Stimulated activated naive CD4-positive, alpha-beta T cell treated with Interleukin-2 at 50 U/mL for 16 hours (primary cell): ENCODE measurements at places on chromosomes 7 and 10.

- DNase-seq, result no peak
Observed at GRCh38 chr10:33507662-33508425, 173.4 kb upstream of the NRP1 start.

- no peak for DNase-seq
Observed at GRCh38 chr7:120677535-120677934, 180.4 kb downstream of the TSPAN12 start.

- DNase-seq, result no peak
Observed at GRCh38 chr10:369221-369683, 234.0 kb downstream of the ZMYND11 start.

GRCh38 chr10:2030046-2030445, 292.7 kb upstream of the ADARB2 start:
- no peak for DNase-seq

DNA sequence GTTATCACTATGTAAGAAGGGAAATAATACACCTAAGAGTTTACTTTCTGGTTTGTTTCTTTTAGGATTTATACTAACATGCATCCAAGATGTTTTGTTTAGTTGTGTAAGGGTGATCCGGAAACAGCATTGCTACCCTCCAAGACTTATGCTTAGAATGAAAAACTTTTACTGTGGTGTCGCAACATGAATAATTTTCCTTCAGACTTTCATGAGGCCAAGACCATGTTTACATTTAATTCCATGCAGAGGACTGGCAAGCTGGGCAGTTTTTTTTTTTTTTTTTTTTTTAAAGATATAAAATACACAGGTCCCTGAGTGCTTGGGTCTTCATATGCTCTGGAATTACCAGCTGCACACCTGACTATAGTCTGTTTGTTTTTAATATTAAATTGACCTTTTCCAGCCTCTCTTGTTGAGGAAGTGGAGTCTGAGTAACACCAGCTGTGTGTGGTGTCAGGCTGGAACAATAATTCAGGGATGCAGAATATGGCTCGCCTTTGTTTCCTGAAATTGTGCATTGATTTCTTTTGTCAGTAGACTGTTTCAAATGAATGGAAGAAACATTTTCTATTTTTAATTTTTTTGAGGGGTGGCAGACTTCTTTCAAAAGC, 81.7 kb downstream of the ST7 start:
- DNase-seq, result no peak

DNA sequence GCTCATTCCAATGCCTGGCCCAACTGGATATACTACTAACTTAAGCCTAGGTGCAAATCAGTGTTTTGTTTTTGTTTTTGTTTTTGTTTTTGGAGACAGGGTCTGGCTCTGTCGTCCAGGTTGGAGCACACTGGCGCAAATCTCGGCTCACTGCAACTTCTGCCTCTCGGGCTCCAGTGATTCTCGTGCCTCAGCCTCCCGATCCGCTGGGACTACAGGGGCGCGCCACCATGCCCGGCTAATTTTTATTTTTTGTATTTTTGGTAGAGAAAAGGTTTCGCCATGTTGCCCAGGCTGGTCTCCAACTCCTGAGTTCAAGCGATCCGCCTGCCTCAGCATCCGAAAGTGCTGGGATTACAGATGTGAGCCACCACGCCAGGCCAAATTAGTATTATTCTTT, 1.6 kb downstream of the PPP3CB start:
- DNase-seq, result no peak

DNA sequence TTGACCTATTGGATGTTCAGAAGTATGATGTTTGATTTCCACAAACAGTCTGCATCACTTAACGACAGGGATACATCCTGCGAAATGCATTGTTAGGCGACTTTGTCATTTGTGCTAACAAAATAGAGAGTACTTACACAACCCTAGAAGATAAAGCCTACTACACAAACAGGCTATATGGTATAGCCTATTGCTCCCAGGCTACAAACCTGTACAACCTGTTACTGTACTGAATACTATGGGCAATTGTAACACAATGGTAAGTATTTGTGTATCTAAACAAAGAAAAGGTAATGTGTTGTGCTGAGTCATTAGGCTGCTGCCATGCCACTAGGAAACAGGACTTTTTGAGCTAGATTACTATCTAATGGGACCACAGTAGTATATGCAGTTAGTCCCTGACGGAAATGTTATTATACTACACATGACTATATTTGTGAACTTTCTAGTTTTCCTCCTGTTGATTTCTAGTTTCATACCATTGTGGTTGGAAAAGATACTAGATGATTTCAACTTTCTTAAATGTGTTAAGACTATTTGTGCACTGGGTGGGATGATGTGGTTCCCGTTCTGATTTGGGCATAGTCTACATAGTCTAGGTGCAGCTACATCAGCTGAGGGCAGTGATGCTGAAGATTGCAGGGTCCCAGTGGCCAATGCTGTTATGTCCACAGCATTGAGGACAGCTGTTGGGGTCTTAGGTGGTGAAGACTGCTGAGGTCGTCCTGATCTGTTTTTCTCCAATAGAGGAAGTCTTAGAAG, 161.7 kb downstream of the HTR7 start:
- no peak for DNase-seq

DNA sequence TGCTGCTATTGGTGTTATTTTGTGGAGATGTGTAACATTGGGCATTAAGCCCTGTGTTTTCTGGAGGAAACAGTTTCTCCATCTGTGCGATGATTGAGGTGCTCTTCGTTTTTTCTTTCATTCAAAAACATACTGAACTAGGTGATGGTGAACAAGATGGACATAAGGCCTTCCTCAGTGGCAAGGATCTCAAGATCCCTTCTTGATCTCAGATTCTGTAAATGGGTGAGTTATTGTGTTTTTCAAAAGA, 759 bp upstream of the ELAPOR2 start:
- no peak for DNase-seq

DNA sequence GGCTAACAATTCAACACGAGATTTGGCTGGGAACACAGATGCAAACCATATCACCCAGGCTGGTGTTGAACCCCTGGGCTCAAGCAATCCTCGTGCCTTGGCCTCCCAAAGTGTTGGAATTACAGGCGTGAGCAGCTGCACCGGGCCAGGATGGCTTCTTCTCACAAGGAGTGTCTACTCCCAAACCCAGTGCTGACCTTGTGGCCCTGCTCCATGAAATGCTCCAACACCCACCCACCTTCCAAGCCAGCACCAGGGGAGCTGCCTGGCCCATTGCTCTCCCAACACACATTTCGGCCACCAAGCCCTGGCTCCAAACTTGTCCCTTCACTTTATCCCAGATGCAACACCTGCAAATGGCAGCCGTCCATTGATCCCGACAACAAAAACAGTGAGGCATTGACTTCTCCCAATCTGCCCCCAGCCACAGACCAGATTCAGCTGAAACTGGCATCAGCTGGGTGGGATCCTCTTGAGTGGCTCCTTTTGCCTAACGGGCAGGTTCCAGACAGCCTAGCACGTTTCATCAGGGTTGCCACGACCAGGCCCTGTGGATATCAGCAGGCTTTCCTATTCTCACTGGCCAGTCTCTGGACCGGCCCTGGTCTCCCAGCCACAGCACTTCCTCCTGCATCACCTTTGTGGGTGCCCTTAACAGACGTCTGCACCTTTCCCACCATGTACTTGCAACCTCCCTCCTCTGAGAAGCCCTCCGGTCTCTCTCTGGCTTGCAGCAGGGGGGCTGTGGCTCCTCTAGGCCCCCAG, 105.7 kb upstream of the CARD11 start:
- no peak for DNase-seq

- no peak for DNase-seq
Observed at GRCh38 chr7:90972906-90973550, 291.2 kb upstream of the FZD1 start.

- DNase-seq, result no peak
Observed at GRCh38 chr7:23956772-23957576, 247.0 kb downstream of the STK31 start.

DNA sequence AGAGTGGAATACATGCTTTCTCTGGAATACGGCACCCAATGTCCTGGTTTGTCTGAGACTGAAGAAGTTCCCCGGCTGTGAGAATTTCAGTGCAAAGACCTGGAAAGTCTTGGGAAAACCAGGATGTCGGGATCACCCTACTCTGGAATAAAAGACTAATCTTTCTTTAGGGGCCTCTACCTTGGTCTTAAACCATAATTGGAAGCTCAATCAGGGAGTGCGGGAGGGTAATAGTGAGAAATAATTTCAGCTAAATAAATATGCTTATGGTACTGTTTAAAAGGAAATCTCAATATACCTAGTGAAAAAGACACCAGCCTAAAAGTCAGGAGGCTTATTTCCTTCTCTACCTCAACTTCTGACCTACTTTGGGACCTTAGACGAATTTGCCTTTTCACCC, 236.1 kb upstream of the GLI3 start:
- DNase-seq, result no peak

- peak; percentile 6 for DNase-seq
Observed at GRCh38 chr7:129122078-129122750, 22.3 kb upstream of the TSPAN33 start.

DNA sequence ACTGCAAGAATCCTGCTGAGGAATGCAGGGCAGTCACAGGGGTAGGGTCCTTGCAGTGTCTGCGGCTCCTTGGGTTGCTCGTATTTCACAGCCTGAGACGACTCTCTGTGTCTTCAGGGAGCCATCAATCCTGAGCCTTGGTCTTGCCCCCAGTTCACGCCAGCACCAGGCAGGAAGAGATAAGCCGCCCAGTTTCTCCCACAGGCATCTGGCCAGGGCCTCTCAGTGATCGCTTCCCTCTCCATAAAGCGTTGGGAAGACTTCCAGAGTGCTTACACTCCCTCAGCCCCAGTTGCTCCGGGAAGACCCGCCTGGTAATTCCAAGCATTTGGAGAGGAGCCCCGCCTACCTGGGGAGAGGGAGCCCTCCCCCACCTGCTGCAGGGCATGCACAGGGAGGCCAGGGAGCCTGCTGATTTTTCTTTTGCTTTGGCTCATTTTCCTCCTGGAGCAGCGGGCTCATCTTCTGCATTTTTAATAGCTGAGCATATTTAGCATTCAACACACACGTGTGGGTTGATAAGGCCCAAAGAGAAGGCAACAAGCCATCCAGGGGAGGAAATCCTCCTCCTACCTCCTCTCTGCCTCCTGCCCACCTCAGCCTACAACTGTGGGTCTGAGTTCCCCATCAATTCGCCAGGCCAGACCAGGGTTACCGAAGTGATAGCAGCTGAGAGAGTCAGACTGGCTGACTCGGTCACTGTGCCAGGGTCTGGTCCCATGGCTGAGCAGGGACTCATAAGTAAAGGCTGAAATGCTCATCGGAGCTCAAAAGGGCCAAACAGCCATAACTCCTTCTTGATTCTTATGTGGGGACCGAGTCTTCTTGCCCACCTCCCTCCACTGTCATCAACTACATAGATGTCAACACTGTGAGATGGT, 74.4 kb upstream of the EFCAB10 start:
- no peak for DNase-seq

GRCh38 chr10:89392974-89393373, 551 bp downstream of the IFIT1 start:
- DNase-seq, result no peak

GRCh38 chr7:301291-302053, 11.5 kb downstream of the FOXL3 start:
- DNase-seq, result no peak

- DNase-seq, result no peak
Observed at GRCh38 chr7:101882595-101883564, 65.5 kb downstream of the CUX1 start.

- DNase-seq, result no peak
Observed at GRCh38 chr7:158026636-158027265, 560.9 kb downstream of the PTPRN2 start.

DNA sequence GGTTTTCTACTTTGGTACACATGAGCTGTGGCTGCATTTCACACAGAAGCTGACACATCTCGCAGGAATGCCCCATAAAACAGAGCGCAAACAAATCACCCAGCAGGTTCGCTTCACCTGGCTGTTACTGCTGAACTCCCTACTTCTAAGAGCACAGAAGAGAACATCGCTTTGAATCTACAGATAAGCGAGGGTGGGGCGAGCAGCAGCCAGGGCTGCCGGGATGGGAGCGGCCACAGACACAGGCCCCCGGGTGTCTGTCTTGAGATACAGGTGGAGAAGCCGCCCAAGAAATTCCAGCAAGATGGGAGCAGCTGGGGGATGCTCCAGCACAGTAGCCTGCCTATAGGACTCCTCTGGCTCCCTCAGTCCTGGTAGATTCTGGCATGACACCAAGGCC, 27.4 kb downstream of the OGDHL start:
- DNase-seq, result no peak

- no peak for DNase-seq
Observed at GRCh38 chr7:596071-596818, 76.6 kb upstream of the PDGFA start.

DNA sequence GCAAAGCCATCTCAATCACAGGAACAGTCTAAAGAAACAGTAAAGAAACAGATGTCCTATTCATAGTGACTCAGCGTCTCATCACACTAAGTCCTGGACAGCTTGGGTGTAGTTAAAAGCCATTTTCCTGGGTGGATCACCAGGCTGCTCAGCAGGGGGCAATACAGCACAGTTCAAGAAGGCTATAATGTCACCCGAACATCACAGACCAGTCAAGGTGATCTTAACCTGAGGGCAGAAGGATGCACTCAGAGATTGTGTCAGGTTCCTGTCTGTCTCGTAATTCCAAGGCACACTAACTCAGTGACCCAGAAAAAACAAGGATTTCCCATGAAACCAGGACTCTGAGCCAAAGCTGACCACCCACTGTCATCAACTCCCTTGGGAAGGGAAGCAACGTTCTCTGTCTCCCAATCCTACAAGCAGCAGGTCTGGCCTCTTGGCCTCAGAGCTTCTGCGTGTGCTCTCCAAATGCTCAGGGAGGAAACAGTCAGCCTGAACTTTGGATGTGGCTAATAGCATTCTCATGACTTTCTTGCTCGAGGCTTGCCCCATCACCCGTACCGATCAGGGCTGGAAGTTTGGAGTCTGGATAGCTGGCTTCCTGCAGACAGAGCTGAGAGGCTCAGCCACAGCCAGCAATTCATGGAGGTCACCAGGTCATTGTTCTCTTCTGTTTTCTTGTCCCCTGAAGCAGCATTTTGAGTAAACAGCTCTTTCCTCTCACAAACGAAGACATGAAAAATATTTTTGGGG, 90.4 kb upstream of the FAM171A1 start:
- no peak for DNase-seq

DNA sequence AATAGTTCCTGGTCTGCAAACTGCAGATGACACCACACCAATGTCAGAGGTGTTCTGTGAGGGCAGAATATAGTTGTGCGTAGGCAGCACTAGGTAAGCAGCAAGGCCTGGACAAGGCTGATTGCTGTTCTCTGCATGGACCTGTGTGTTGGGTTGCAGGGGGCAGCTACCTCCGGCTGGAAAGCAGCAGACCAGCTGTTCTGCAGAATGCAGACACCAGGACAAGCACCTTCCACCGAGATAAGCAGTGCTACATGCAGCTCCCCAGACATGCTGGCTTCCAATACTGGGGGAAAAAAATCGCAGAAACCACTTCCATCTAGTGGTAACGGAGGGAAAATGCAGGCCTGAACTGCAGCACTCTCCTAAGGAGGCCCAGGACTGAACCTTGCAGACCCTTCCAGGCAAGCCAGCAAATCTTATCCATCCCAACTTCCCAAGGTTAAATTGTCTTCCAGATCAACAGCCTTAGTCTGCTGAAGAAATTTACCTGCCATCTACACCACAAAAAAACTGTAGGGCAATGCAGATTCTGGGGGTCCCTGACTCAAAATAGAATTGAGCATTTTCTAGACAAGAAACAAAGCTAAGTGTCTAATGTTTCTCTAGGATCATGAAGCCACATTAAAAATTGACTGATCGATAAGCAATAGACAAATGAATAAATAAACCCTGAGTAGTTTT, 50.5 kb upstream of the COBL start:
- no peak for DNase-seq
